Stimulated activated CD8-positive, alpha-beta memory T cell treated with anti-CD3 and anti-CD28 coated beads, Interleukin-4, amount 100 ng/mL, for 24 hours (primary cell): ENCODE measurements at places on chromosomes 13 and 19.

DNA sequence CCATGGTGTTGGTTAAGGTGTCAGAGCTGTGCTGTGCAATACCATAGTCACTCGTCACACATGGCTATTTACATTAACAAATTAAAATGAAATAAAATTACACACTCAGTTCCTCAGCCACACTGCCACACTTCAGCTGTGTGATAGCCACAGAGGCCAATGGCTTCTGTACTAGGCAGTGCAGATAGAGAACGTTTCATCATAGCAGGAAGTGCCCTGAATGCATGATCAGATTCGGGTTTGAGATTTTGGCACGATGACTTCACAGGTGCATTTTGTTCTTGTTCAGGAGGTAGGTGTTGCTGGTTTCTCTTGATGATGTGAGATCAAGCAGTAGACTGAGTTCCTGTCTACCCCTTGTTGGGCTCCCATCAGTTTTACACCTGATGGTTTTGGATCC, 6.5 kb downstream of the ARMC6 start:
- no peak for DNase-seq

DNA sequence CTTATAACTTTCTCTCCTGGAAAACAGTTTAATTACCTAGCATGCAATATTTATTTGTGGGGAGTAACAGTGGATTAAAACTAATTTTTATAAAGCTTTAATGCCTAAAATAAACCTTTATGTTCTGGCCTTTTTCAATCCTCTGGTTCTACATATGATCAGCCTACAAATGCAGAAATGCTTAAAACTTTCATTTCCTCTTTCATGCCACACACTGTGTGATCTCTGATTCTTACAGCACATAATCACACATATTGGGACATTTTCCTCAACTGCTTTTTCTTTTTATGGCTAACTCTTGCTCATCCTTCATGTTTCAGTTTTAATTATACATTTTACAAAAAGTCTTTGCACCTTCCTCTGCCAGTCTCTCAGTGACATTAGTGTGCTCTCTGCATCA, 910.8 kb upstream of the SLITRK6 start:
- no peak for DNase-seq

DNA sequence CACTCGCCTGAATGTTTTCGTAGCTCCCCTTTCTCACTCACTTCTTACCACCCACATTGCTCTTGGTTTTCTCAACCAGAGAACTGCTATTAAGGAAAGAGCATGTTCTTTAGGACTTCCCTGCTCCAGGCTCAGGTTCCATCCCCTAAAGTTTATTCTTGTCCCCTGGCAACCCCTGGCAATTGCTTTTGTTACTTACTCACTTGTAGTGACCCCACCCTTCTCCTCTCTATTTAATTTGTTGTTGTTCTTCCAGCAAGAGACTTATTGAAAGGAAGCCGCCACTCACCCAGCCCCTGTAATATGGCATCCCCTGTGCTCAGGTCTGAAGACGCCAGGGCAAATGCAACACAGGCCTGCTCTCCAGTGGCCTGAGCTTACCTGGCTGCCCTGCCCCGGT, 233.7 kb upstream of the SOX21 start:
- DNase-seq = no peak

GRCh38 chr13:94717916-94718315, 5.6 kb upstream of the SOX21 start:
- no peak for DNase-seq

DNA sequence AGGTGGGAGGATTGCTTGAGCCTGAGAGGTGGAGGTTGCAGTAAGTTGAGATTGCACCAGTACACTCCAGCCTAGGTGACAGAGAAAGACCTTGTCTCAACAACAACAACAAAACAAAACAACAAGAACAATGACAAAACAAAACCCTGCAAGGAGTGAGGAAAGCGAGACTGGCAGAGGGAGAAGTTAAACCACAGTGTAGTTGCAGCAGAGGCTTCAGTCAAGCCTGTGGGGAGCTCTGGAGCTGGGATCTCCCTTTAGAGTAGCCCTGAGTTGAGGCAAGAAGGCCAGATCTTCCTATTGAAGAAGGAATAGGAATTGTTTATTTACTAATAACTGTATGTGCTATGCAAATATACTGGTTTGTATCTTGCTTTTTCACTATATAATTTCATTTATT, 25.3 kb upstream of the RNASEH2B start:
- no peak for DNase-seq

DNA sequence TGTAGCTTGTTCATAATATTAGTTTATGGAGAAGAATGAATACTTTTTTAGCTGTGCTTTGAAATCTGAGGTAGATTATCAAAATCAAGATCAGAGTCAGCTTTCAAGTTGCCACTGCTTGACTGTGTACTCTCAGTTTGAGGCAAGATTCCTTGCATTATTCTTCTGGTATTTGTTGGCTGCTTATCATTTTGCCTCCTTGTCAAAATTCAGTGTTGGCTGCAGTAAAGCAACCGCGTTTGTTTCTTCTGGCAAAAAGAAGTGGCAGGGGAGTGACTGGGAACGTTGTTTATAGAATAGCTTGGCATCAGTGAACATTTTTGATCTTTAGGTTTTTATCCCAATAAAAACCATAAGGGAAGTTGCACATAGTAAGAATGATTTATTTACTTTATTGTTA, 419.3 kb upstream of the GPC6 start:
- DNase-seq = no peak

DNA sequence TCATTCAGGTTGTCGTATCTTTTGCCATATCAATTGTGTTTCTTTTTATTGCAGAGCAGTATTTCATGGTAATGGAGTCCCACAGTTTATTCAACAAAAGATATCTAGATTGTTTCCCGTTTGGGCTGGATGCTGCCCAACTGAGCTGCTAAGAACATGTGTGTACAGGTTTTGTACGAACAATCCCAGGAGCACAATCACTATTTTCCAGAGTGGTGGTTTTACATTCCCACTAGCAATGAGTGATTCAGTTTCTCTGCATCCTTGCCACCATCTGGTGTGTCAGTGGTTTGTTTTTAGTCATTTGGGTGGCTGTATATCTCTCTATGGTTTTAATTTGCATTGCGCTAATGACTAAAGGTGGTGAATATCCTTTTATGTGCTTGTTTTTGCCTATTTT, 52.7 kb upstream of the ZDHHC20 start:
- DNase-seq = no peak

DNA sequence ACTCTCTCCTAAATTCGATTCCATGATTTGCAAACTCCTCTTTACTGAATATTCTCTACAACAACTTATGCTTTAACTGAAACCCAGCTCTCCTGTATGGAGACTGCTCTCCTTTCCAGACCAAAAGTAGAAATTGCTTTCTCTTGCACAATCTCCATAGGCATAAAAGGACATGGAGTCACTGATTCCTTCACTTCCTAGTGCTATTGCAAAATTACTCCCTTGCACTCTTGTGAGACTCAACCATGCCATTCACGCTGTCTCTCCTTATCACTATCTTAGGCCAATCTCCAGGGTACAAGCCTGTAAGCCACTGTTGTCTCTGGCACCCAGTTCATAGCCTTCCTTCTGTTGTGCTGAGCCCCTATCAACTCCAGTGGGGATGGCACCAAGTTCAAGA, 30.6 kb downstream of the SERPINE3 start:
- DNase-seq = no peak
